CD14-positive monocyte (primary cell): ENCODE measurements at places on chromosomes 11 and 22.

- no peak for DNase-seq
Measured at GRCh38 chr11:98260983-98261382, 759.8 kb upstream of the CNTN5 start.

- peak; percentile 41 for DNase-seq
Measured at GRCh38 chr11:102546923-102547471, 16.4 kb upstream of the MMP7 start.

GRCh38 chr11:8808226-8808585, 102.8 kb upstream of the AKIP1 start:
- DNase-seq, result no peak

- no peak for DNase-seq
Measured at GRCh38 chr11:72236083-72236697, 7.8 kb downstream of the PHOX2A start.

- DNase-seq, result no peak
Measured at GRCh38 chr11:693415-693831, 1.6 kb downstream of the DEAF1 start.

DNA sequence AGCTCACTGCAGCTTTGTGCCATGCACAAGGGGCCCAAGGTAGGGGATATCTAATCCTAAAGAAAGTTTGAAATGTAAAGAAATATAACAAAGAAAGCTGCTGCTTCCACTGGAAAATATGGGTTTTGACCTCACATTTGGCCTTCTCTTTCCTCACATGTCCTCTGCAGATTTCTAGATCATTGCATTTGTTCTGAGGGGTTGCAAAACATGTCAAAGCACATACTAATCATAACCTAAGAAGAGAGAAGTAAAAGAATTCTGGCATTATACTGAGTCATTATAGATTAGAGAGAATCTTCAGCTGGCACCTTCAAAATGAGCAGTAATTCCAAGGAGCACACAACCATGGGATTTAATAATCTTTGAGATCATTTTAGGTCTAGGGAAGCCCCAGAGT, 92.5 kb upstream of the CHRM4 start:
- DNase-seq, result no peak

DNA sequence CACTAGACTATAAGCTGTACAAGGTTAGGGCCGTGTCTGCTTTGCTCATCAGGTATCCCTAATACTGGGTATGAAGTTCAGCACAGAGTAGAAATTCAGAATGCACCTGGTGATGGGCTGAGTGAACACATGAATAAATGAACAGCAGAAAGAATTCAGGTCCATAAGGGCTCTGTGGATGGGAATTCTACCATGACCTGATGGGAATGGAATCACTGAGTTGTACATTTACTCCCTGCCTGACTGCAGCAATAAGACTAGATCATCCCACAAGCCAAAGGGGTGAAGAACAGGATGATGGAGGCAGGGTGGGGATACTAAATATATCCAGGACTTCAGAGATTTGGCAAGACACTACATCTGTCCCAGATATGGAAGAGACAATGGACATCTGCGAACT, 86.5 kb upstream of the CSNK2A3 start:
- no peak for DNase-seq

- DNase-seq, result no peak
Measured at GRCh38 chr11:28448186-28448585, 340.0 kb downstream of the METTL15 start.

GRCh38 chr11:88480223-88480622, 142.7 kb upstream of the CTSC start:
- DNase-seq, result no peak

DNA sequence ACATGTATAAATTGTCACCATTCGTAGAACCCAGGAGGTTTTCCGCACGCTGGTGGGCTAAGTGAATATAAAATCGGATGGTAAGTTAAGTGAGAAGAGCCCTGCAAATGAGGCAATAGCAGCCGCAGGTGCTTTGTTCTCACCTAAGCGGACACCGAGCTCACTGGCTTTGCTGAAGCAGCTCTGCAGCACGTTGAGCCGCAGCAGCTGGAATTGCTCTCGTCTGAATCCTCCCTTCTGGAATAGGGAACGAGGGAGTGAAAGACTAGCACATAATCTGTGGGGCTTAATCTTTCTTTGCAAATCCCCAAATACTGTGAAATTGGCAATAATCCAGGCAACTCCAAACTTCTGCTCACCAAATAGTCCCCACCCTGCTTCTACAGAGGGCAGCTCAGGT, 488.1 kb downstream of the NTM start:
- no peak for DNase-seq

DNA sequence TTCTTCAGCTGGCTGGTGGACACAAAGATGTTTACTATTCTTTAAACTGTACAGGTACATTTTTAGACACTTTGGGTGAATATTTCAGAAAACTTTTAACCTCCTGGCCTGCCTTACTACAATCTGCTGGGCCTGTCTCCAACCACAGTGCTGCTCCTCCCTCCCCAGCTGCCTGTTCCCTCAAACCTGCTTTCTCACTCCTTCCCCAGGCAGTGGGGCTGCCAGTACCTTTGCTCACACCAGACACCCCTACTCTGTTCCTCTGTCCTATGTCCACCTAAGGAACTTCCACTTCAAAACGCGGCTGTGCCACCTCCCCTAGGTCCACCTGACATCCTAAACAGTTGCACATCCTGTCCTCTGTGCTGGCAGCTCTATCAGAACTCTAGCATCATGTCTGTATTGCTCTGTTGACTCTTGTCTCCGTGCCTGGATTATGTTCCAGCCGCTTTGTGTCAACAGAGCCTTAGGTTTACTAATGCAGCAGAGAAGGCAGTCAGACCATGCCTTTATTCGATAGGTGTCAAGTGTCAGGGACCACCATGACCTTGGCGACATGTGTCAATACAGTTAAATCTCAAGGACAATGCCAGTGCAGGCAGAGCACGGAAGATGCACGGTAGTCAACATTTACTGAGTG, 13.4 kb downstream of the ZP1 start:
- no peak for DNase-seq
